ENCODE measurements at places on chromosomes 1 and 21.

GRCh38 chr1:19067182-19067911 is 110.9 kb upstream of the IFFO2 start:
- DNase-seq, result peak; percentile 17

GRCh38 chr1:244801246-244801645 is 34.2 kb upstream of the COX20 start:
- DNase-seq, result peak; percentile 19

GRCh38 chr1:165289556-165289955 is 67.0 kb downstream of the LMX1A start:
- no peak for DNase-seq

- no peak for DNase-seq
These were observed 1.2 kb upstream of the IFFO2 start for GRCh38 chr1:18957532-18958300.

- peak; percentile 10 for DNase-seq
These were observed 19.1 kb upstream of the SLC5A9 start for GRCh38 chr1:48203287-48203900.

- no peak for DNase-seq
These were observed 802 bp downstream of the CYP4X1 start for GRCh38 chr1:47024141-47024801.

DNA sequence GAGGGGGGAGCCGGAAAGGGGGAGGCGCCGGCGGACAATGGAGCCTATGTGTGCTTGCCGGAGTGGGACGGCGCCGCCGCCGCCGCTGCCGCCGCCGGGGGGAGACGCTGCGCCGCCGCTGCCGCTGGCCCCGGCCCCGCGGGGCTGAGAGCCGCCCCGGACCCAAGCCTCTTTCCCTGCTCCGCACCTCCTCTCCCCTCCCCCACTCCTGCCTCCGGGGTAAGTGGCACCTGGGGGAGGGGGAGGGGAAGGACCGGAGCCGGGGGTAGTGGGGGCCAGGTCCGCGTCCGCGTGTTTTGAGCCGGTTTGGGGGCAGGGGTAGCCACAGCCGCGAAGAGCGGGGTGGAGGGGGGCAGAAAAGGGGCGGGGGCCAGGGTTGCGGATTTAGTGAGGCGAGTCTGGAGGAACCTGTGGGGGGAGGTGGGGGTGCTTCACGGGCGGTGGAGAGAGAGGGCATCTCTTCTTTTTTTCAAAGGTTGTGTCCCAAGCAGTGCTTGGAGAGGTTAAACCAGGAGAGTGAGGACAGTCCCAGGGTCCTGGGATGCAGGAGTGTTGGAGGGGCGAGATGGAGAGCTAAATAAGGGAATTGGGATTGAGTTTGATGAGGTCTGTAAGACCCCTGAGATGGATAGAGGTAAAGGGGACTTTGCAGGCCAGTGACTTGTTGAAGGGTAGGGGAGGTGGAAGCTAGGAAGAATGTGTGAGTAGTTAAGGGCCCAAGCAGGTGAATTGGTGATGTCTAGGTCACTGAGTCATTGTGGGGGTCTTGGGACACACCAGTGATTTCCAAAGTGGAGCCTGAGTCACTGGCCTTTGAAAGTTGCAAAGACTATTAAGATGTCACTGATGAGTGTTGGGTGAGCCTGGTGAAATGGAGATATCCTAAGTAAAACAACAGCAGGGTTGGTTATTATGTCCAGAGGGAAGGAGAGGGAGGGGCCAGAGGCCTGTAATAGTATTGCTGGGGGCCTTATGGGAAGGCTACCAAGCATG is 59.1 kb downstream of the BCL9 start:
- peak; percentile 25 for DNase-seq

GRCh38 chr1:174797398-174797797 is 202.3 kb upstream of the CACYBP start:
- DNase-seq, result no peak

DNA sequence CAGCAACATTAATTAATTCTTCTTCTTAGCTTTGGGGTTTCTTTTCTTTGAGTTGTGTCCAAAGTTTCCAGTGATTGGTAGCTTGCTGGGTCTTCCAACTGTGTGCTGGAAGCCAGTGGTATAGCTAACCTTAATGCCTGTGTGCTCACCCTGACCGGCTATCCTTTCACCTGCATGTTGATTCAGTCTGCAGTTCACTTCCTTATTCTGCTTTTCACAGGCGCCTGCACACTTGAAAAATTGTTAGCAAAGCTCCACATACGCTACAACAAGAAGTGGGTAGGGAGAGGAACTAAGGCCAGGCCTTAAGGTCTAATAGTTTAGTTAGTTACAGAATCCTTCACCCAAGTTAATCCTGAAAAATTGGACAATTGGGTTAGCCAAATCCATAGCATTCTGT is 35.7 kb downstream of the NCF2 start:
- DNase-seq, result no peak

DNA sequence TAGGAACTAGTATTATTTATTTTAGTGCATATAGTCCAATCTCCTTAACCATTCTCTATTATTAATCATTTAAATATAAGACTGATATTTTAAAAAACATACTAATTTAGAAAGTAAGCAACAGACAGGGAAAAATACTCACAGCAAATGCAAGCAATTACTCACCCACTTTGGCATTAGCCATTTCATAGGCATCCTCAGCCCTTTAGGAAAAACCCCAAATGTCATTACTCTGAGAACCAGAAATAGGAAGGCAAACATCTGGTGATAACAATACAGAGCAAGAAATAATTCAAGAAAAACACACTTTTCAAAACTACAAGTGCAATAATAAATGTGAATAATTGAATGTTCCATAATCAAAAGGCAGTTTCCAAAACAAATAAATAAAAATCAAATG is 545.1 kb downstream of the PLPP3 start:
- peak; percentile 72 for DNase-seq

DNA sequence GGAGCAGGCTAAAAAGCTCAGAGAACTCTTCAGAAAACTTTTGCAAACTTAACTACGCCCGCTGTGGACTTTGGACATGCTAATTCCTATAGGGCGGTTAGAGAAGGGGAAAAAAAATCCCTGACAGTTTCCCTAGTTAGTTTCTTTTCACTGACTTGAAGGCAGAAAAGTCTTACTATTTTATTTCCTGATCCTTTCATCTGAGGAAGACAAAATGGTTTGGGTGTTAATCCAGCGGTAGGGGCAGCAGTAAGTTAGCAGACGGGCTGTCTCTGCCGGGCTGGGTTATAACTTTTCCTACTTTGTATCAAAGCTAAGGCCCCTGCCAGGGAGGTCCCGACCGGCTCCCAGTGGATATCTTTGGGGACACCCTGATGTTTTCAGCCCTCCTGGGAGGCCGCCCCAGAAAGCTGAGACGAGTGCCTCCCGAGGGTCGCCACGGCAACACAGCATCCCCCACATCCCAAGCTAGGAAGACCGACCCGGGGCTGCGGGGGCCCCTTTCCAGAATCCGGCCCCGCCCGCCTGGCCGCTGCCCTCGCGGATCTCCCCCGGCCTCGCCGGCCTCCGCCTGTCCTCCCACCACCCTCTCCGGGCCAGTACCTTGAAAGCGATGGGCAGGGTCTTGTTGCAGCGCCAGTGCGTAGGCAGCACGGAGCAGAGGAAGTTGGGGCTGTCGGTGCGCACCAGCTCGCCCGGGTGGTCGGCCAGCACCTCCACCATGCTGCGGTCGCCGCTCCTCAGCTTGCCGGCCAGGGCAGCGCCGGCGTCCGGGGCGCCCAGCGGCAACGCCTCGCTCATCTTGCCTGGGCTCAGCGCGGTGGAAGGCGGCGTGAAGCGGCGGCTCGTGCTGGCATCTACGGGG is 162.6 kb downstream of the RUNX1 start:
- DNase-seq, result no peak

DNA sequence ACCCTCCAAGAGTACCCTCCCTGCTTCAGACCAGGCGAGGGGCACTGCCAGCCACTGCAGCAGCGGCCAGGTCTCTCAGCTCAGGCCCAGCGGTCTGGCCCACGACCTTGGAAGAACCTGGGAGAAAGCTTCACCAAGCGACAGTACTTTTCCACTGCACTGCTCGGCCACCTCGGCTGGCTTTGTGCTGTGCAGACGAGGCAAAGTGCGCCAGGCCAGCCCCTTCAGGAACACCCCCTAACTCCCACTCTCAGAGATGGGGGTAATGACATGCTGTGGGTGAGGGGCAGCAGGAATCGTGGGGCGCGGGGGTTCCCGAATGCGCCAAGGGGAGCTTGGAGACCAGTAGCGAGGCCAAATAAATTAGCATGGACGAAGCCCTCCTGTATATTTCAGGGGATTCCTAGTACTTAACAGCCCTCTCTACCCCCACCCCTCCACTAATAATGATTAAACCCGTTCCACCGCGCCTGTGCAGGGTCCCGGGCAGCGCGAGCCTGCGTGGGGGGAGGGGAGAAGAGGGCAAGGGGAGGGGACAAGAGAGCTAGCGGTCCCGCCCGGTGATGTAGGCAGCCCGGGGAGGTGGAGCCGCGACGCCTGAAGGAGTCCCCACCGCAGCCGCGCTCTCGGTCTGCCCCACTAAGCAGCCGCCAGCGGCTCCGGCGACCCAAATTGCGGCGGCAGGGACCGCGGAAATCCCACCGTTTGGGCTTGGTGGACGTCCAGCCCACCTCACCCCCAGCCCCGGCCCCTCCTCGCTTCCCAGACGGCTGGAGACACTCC is at the start of gene FAM43B:
FAM43B (plus strand) TSS at position 629 of the 783 bp plus-strand sequence. CDS start 401 bp downstream, outside the sequence.
- DNase-seq, result peak; percentile 22

- peak; percentile 74 for DNase-seq
These were observed 32.3 kb downstream of the SLC9A1 start for GRCh38 chr1:27122652-27123051.

DNA sequence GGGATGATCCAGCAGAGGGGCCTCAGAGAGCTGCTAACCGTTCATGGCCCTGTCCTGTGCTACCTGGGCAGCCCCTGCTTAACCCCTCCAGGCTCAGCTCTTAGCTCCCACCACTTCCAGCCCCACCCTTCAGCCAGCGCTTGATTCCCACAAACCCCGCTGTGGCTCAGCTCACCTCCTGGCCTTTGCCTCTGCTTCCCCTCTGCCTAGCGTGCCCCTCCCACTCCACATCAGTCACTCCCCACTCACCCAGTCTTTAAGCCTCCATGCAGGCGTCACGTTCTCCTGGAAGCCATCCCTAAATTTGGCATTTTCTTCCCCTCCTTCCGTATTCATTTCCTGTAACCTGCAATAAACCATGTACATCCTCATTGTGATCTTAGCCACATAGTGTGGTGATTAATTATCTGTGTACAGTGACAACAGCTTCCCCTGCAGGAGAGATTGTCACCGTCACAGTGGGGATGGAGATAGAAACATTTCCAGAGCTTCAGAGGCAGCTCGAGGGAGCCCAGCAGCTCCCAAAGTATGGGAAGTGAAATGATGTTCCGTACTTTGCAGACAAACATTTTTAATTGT is 65.5 kb downstream of the EPHB2 start:
- DNase-seq, result no peak

DNA sequence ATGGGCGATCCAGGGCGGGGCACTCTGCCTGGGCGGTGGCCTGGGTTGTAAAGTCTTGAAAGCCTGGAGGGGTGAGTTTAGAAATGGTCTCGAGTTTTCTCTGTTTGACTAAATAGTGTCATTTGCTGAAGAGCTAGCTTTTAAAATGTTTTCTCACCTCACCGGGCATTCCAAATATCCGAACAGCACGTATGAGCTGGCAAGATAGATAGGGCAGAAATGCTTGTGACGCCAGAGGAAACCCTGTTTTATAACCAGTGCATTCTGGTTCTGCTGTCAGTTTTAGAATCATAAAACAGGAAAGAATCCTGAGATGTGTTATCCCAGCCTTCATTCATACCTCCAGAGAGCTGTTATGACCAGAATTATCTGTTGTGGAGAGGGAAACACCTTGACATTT is 725 bp downstream of the RTCA start:
- no peak for DNase-seq

GRCh38 chr1:200486634-200487033 is 76.8 kb upstream of the ZNF281 start:
- no peak for DNase-seq

GRCh38 chr21:20661745-20662422 is 336.3 kb upstream of the NCAM2 start:
- peak; percentile 8 for DNase-seq

DNA sequence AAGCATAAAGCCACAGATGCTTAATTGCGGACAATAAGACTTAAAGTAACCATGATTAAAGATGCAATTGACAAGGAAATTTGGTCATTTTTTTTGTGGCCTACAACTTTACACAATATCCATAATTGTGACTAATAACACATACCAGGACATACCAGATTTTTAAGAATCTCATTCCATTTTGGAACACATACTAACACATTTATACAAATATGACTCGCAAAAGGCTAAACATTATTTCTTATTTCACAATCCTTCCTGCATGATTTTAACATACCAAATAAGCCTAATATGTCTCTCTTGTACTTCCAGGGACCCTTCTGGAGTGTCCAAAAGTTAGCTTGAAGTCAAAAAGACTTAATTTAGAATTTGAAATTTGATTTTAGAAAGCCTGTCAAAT is 48.8 kb downstream of the DR1 start:
- peak; percentile 53 for DNase-seq

DNA sequence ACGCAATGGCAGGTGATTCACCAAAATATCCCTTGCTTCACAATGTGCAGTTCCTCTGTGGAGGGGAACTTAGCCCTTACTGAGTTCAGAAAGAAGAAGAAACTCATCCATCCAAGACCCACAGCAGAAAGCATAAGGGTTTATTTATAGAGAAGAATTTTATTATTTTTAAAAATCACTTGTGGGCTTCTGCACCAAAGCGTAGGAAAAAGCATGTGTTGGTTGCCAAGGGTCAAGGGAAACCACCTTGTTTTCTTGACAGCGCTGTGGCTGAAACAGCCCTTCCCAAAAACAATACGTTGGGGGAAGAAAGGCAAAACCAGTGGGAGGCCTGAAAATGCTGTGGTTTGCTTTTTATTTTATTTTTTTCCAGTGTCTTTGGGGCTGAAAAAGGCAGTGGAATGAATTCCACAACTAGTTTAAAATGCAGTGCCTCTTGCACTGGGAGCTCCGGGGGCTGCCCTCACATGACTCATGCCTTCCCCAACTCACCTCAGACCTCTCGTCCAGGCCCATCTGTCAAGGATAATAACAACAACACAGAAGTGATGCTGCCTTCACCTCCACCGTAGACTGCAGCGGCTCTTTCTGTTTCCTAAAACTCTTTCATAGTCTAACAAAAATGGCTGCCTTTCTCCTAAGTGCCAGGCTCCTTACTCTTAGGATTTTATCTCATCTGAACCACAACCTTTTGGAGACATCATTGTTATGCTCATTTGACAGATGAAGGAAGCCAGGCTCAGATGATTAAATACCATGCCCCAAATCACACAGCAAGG is 224.2 kb upstream of the JUN start:
- peak; percentile 54 for DNase-seq

DNA sequence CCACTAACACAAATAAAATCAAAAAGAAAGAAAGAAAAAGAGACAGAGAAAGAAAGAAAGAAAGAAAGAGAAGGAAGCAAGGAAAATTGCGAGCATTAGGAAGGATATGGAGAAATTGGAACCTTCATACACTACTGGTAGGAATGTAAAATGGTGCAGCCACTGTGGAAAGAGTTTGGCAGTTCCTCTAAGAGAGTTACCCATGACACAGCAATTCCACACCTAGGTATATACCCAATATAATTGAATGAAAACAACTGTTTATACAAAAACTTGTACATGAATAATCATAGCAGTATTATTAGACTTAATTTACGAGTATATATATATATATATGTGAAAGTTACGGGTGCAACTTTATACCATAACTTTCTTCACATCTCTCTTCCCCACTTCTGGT is 4.1 kb upstream of the LYPD8 start:
- DNase-seq, result no peak
